ENCODE measurements at places on chromosomes 1 and 21.

DNA sequence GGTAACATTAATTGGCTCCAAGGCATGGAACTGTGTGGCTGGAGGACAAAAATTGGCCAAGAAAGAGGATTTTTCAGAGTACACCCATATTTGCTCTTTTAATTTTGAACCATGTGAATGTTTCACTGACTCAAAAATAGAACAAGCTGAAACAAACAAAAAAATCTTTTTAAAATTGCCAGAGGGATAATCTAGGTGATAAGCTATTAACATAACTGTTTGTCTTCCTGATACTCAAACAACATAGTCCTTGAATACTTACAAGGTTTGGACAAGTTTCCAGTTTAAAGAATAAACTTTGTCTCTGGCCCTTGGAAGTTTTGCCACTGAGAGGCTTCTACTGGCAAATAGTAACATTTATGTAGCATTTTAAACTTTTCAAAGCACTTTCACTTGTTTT, 30.0 kb upstream of the PIGC start:
- DNase-seq, result no peak
- H3K4me3 ChIP-seq, result no peak overlapping the region
- H3K27me3 ChIP-seq, result peaks cover 4% of the 10 kb centered on the region
- H3K27ac ChIP-seq, result no peak overlapping the region
- H3K36me3 ChIP-seq, result no peaks in the 10 kb centered on the region

- peaks cover 48% of the 10 kb centered on the region for H3K4me1 ChIP-seq
- peaks cover 9% of the 10 kb centered on the region for H3K36me3 ChIP-seq
- no peak for DNase-seq
Observed at GRCh38 chr1:111202366-111202706, 1.9 kb upstream of the DENND2D start.

- H3K27me3 ChIP-seq, result no peaks in the 10 kb centered on the region
- DNase-seq, result no peak
- no peak overlapping the region for H3K27ac ChIP-seq
- H3K36me3 ChIP-seq, result no peaks in the 10 kb centered on the region
- no peak overlapping the region for H3K4me3 ChIP-seq
Observed at GRCh38 chr1:218965821-218966220, 207.9 kb upstream of the LYPLAL1 start.

DNA sequence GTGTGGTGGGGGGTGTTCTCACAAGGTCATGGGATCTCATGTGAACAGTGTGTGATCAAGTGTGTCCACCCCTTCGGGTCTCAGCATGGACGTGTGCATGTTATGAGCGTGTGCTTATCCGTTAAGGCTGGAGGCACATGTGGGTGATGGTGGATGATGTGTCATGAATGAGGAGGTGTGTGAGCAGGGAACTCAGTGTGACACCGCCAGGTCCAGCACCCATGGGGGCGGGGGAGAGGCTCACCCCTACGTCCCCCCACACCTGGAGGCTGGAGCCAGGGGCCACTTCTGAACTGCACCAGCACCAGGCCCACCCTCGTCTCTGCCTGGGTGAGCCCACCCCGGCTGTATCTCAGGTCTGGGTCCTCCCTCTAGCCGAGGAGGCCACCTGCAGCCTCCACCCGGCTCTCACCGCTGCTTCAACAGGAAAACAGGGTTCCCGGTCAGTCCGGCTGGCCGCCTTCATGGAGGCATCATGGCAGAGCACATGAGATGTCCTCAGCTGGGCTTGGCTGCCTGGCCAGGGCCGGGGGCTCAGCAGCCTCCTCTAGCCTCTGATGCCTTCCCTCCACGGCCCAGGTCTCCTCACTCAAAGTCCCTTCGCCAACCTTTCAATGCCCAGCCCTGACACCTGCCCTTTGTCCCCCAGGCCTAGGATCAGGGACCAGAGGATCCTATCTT, 34.2 kb upstream of the C1QA start:
- H3K4me1 ChIP-seq, result no peaks in the 10 kb centered on the region
- peaks cover 41% of the 10 kb centered on the region for H3K27me3 ChIP-seq
- no peak for DNase-seq
- H3K27ac ChIP-seq, result no peak overlapping the region
- no peaks in the 10 kb centered on the region for H3K36me3 ChIP-seq

DNA sequence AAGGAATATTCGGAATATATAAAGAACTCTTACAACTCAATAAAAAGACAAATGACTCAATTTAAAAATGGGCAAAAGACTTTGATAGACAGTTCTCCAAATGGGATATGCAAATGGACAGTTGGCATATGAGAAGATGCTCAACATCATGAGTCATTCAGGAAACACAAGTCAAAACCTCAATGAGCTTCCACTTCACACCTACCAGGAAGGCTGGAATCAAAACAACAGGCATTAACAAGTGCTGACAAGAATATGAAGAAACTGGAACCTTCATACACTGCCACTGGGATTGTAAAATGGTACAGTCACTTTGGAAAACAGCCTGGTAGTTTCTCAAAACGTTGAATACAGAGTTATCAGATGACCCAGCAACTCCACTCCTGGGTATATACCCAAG, 17.2 kb downstream of the PGBD5 start:
- no peak overlapping the region for H3K4me3 ChIP-seq
- H3K27me3 ChIP-seq, result peaks cover 32% of the 10 kb centered on the region
- H3K27ac ChIP-seq, result no peak overlapping the region
- no peaks in the 10 kb centered on the region for H3K4me1 ChIP-seq
- DNase-seq, result no peak
- no peaks in the 10 kb centered on the region for H3K36me3 ChIP-seq
